ENCODE measurements at places on chromosomes 12 and 14.

GRCh38 chr12:107684990-107685359 is 624 bp upstream of the PWP1 start:
- peak overlapping the region; percentile 92 for H3K4me3 ChIP-seq
- peaks cover 16% of the 10 kb centered on the region for H3K36me3 ChIP-seq
- peak overlapping the region; percentile 66 for H3K27ac ChIP-seq
- peak; percentile 8 for DNase-seq
- H3K4me1 ChIP-seq, result peaks cover 24% of the 10 kb centered on the region
- H3K27me3 ChIP-seq, result no peaks in the 10 kb centered on the region

GRCh38 chr14:43399289-43399688 is 1107.8 kb downstream of the FSCB start:
- H3K4me3 ChIP-seq, result no peak overlapping the region
- H3K27ac ChIP-seq, result no peak overlapping the region
- no peaks in the 10 kb centered on the region for H3K27me3 ChIP-seq
- DNase-seq, result no peak

- H3K36me3 ChIP-seq, result no peaks in the 10 kb centered on the region
- H3K27me3 ChIP-seq, result peaks cover 53% of the 10 kb centered on the region
- H3K27ac ChIP-seq, result no peak within 1 kb of the TSS
- H3K4me3 ChIP-seq, result no peak within 1 kb of the TSS
- DNase-seq, result no peak
- no peaks in the 10 kb centered on the region for H3K4me1 ChIP-seq
Measured at GRCh38 chr12:128267131-128267622, at the start of gene TMEM132C. Gene TMEM132C (plus strand): TSS chr12:128267170. CDS start chr12:128267403, 233 bp downstream.

DNA sequence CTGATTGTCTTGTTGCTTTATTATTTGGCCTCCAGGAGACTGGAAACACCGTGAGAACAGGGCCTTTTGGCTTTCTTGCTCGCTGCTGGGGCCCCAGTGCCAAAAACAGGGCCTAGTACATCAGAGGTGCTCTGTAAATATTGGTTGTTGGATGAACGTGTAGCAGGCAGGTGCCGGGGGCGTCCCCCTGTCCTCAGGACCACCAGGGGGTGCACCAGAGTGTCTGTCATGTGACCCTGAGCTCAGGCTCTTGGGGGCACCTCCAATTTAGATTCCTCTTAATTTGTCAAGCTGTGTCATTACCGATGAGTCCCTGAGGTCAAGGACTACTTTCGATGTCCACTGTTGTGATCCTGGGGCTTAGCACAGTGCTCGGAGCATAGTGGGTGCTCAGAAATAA is 87.1 kb downstream of the ACACB start:
- H3K36me3 ChIP-seq, result peaks cover 7% of the 10 kb centered on the region
- DNase-seq, result no peak
- H3K4me1 ChIP-seq, result no peaks in the 10 kb centered on the region
- H3K4me3 ChIP-seq, result no peak overlapping the region
- no peak overlapping the region for H3K27ac ChIP-seq

GRCh38 chr12:47828976-47829482 is 9.3 kb upstream of the HDAC7 start:
- peak overlapping the region; percentile 20 for H3K4me3 ChIP-seq
- H3K4me1 ChIP-seq, result peaks cover 44% of the 10 kb centered on the region
- H3K27me3 ChIP-seq, result no peaks in the 10 kb centered on the region
- H3K27ac ChIP-seq, result peak overlapping the region; percentile 23
- peak; percentile 90 for DNase-seq
- H3K36me3 ChIP-seq, result no peaks in the 10 kb centered on the region

GRCh38 chr14:99601361-99601831 is 2.6 kb downstream of the CCDC85C start:
- no peaks in the 10 kb centered on the region for H3K36me3 ChIP-seq
- no peak overlapping the region for H3K27ac ChIP-seq
- H3K4me3 ChIP-seq, result peak overlapping the region; percentile 75
- peak; percentile 45 for DNase-seq

DNA sequence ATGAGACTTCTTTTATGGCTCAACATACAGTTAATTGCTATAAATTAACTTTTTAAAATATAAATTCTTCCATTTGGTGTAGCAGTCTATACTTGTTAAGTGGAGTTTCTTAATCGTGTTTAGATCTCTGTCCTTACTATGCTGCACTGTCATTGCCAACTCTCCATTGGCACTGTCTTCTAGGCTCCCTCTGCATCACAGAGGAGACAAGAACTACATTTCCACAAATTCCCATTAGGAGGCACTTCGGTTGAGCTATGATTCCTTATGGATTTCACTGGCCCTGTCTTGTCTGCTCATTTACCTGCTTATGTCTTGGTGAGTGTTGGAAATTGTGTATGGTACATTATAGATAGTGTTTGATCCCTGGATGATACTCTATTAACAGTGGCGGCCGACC is 630.9 kb upstream of the ATXN7L3B start:
- 0 out of 2 replicates have a peak, but pooled peaks cover 9% of the 10 kb centered on the region for H3K4me1 ChIP-seq
- DNase-seq, result no peak
- no peaks in the 10 kb centered on the region for H3K27me3 ChIP-seq
- H3K36me3 ChIP-seq, result no peaks in the 10 kb centered on the region

DNA sequence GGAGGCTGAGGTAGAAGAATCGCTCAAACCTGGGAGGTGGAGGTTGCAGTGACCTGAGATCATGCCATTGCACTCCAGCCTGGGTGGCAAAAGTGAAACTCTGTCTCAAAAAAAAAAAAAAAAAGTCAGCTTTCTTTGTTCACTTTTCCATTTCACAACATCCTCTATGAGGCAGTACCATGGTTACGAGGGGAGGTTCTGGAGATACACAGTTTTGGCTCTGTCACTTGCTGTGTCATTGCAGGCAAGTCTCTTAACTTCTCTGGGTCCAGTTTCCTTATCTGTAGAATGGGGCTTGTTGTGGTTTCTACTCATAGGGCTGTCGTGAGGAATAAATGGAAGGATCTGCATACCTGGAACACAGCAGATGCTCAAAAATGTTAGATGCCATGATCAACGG is 75.6 kb upstream of the SLC24A4 start:
- no peaks in the 10 kb centered on the region for H3K4me1 ChIP-seq
- DNase-seq, result no peak
- no peak overlapping the region for H3K27ac ChIP-seq
- H3K27me3 ChIP-seq, result peaks cover 24% of the 10 kb centered on the region
- H3K4me3 ChIP-seq, result no peak overlapping the region

- H3K4me3 ChIP-seq, result no peak overlapping the region
- peaks cover 48% of the 10 kb centered on the region for H3K36me3 ChIP-seq
- DNase-seq, result no peak
- H3K4me1 ChIP-seq, result no peaks in the 10 kb centered on the region
- no peaks in the 10 kb centered on the region for H3K27me3 ChIP-seq
- H3K27ac ChIP-seq, result no peak overlapping the region
Measured at GRCh38 chr12:32739279-32739678, 16.4 kb downstream of the YARS2 start.

GRCh38 chr14:104746934-104747481 is 5.9 kb upstream of the SIVA1 start:
- H3K27me3 ChIP-seq, result no peaks in the 10 kb centered on the region
- peaks cover 32% of the 10 kb centered on the region for H3K4me1 ChIP-seq
- H3K4me3 ChIP-seq, result no peak overlapping the region
- H3K36me3 ChIP-seq, result no peaks in the 10 kb centered on the region

- H3K4me1 ChIP-seq, result no peaks in the 10 kb centered on the region
- peak; percentile 17 for DNase-seq
Measured at GRCh38 chr12:98238515-98239130, 276.8 kb upstream of the TMPO start.

GRCh38 chr14:86072116-86072894 is 542.4 kb downstream of the FLRT2 start:
- DNase-seq, result no peak
- no peak overlapping the region for H3K27ac ChIP-seq

GRCh38 chr12:24632466-24632865 is 316.4 kb downstream of the BCAT1 start:
- no peaks in the 10 kb centered on the region for H3K36me3 ChIP-seq
- H3K27me3 ChIP-seq, result no peaks in the 10 kb centered on the region
- H3K4me1 ChIP-seq, result no peaks in the 10 kb centered on the region
- H3K27ac ChIP-seq, result no peak overlapping the region
- DNase-seq, result no peak
